ENCODE measurements at places on chromosomes 11 and 22. TPM values are rescaled to one million over a fixed set of nuclear protein-coding genes. Genes with fewer than 3 reads are reported as not detected.

DNA sequence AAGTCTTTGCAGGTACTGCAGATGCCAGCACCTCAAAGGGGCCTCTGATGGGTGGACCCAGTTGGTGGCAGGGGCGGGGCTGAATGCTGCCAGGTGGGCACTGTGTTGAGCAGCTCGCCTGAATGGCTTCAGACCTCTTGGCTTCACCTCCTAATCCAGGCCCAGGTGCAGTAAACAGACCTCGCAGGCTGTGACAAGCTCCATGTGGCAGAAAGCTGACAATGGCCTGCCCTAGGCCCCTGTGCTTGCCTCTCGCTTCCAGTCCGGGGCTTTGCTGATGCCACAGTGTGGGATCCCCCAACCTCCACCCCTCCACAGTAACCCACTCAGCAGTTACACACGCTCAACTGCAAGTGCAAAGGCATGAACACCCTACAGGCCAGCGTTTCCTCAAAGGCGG, 9.4 kb downstream of the IGLL1 start:
- DNase-seq: no peak

Gene RAB38
- total RNA-seq: 12.3 TPM

DNA sequence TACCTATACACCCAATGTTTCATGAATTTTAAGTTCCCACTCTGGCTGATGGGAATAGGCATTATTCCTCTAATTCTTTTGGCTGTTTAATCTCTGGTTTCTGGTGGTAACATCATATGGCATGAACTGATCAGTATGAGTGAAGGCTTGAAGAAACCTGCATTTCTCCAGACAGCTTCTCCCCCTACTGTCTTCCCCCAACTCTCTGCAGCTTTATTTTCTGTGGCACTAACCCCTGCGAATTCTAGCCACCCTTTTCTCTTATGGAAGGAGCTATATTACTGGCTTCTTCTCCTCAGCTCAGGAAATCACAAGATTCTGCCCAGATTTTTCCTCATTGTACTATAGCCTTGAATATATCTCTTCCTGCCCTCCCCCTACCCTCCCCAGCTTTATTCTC, 57.1 kb downstream of the CASP12 start:
- DNase-seq: no peak

DNA sequence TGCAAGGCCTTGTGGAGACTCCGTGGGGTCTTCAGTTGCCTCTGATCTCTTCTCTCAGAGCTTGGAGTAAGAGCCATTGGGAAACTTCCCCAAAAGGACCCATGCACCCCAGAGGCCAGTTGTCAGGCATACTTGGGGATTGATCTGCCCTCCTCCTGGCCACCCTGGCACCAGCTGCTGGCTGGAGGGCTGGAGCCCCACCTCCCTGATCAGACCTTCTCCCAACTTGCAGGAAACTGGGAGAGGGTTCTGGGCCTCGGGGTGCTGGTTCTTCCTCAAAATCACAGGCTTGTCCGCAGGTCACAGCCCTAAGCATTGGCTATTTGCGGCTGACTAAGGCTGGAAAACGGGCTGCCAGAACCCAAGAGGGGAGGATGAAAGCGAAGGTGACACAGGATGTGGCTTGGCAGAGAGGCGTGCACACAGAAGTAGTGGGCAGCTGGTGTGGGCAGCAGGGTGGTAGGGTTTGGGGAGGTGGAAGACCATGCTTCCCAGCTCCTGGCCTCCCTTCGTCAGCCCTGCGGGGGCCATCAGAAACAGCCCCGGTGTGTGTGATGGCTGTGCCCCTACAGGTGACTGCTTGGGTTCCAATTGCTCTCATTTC, 1.3 kb upstream of the DGKZ start:
- DNase-seq: no peak

- DNase-seq: peak; percentile 43
These were observed at the start of gene THRSP for GRCh38 chr11:78063440-78064181. Gene THRSP (plus strand): TSS chr11:78063861. CDS start chr11:78063882, 21 bp downstream.

Gene TLCD5
- 3.8 TPM for total RNA-seq

Measured in renal cortical epithelial cell (primary cell).